ENCODE measurements at places on chromosomes 1 and 21. TPM values are rescaled to one million over a fixed set of nuclear protein-coding genes. Genes with fewer than 3 reads are reported as not detected.

Gene RBM11
- total RNA-seq = not detected

Gene IPO13
- total RNA-seq = 25.8 TPM

Gene LCE3D
- not detected for total RNA-seq

Gene EPHA8
- total RNA-seq = not detected

Gene CAP1
- total RNA-seq = 415 TPM

Gene HTR6
- total RNA-seq = not detected

Measured in endothelial cell of umbilical vein (primary cell).